IPS DF 6.9 (cell line): ENCODE measurements at places on chromosomes 3 and 15.

- DNase-seq: no peak
These were observed 87.3 kb downstream of the PEX5L start for GRCh38 chr3:179949412-179949811.

- DNase-seq: no peak
These were observed 3.9 kb upstream of the CCDC9B start for GRCh38 chr15:40344631-40345120.

- no peak for DNase-seq
These were observed 590.7 kb upstream of the SGO1 start for GRCh38 chr3:20776692-20777091.

DNA sequence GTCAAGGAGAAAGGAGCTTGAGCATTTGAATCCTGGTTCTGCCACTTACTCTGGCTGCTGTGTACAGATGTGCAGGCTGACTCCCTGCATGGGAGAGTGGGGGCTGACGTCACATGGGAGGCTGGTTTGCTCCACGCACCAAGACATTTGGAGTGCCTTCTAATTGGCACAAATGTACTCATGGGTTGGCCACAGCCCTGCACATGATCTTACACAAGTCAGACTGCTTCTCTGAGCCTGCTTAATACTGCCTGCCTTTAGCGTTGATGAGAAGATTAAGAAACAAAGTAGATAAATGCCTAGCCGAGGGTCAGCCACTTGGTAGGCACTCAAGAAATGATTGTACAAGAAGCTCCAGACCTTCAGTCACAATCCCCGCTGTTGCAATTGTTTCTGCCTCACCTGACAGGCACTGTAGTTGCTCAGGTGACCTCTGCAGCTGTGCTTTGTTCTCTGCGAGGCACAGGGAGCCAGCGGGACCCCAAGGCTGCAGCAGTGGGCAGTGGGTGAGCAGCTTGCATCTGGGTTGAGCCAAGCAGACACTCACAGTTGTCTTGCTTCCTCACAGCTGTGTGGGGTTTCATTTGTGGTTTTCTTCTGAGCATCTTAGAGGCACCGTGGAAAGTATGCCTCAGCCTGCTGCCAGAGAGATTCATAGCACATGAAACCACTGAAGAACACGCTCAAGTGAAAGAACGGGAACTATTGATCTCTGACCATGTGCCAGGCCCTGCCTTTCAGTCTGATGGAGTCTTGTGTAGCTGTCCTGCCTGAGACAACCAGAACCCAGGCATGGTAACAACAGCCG lies 33.1 kb downstream of the GRK7 start:
- DNase-seq: no peak

GRCh38 chr3:19399356-19399755 lies 251.0 kb downstream of the KCNH8 start:
- DNase-seq: no peak

GRCh38 chr15:67407786-67408185 lies 113.1 kb upstream of the C15orf61 start:
- no peak for DNase-seq

DNA sequence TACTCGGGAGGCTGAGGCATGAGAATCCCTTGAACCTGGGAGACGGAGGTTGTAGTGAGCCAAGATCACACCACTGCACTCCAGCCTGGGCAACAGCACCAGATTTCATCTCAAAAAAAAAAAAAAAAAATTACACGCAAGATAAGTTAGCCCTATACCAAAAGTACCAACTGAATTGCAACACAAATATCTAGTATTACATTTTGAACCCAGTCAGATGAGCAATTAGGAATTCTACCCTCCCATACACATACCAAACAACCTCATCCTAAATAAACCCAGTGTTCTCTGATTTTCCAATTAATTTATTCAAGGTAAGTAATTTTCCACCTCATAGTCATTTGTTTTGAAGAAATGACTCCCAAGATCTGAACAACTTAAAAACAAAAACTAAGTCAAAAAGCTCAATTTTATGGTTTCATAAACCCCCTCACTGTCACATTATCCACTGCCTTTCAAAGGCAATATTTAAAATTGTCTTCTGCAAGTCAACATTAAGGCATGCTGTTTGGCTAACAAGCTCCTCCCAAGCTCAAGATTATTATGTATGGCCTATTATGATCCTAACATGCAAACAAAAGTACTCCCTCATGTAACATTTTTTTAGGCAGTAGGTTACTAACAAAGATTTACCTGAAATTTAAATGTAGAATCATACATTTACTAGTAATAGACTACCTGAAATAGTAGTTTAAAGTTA lies 4.5 kb downstream of the RAF1 start:
- no peak for DNase-seq

- DNase-seq: no peak
These were observed 457.4 kb upstream of the AGTR1 start for GRCh38 chr3:148240351-148240750.

DNA sequence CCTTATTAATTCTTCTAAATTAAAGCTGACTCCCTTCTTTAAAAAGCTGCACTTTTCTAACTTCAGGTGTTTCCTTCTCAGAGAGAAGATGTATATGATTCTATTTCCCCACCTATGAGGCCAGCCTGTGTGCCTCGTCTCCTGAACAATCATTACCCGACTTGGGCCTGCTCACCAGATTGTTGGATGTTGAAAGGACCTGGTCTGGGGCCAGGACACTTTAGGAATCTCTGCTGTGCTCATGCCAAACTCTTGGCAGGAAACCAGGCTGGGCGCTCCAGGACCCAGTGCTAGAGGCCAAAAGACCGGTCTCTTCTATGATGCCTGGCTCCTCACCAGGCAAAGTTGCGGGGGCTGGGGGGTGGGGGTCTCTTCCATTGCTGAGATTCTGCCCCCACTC lies 16.9 kb upstream of the LRRC31 start:
- DNase-seq: no peak

- no peak for DNase-seq
These were observed 26.8 kb upstream of the KLHL25 start for GRCh38 chr15:85821545-85821944.

DNA sequence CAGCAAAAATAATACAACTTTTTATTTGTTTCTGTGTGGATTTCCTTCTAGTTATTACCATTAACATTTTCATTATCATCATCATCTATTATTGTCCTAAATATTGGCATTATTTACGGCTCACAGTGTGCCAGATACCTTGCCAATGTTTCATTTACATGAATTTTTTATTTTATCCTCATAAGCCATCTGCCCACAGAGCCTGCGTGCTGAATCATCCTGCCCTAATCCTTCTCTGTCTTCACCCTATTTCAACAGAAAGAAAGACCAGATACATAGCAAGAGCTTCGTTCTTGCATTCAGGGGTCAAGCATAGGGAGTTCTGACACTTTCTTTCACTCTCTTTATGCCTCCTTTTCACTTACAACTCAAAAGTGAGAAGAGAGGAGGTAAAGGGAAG lies 82.0 kb downstream of the KCNMB2 start:
- DNase-seq: no peak

- no peak for DNase-seq
These were observed 57.5 kb downstream of the HOMER2 start for GRCh38 chr15:82894971-82895520.

- no peak for DNase-seq
These were observed 66.5 kb downstream of the LEKR1 start for GRCh38 chr3:156892701-156893100.

DNA sequence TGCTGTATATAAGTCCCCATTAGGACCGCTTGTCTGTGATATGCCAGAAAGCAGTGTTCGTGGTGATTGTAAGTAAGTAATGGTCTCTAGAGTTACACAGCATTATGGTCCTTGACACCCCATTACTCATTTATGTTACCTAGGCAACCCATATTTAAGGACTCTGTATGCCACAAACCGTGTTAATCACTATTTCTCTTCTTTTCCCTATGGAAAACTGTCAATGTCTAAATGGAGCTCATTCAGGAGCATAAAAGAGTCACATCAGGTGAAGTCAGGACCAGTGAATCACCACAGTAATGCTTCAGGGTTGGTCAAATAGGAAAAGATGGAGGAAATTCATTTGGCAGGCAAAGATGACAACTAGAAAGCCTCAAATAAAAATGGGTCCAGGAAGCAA lies 146.6 kb upstream of the PEX5L start:
- no peak for DNase-seq

DNA sequence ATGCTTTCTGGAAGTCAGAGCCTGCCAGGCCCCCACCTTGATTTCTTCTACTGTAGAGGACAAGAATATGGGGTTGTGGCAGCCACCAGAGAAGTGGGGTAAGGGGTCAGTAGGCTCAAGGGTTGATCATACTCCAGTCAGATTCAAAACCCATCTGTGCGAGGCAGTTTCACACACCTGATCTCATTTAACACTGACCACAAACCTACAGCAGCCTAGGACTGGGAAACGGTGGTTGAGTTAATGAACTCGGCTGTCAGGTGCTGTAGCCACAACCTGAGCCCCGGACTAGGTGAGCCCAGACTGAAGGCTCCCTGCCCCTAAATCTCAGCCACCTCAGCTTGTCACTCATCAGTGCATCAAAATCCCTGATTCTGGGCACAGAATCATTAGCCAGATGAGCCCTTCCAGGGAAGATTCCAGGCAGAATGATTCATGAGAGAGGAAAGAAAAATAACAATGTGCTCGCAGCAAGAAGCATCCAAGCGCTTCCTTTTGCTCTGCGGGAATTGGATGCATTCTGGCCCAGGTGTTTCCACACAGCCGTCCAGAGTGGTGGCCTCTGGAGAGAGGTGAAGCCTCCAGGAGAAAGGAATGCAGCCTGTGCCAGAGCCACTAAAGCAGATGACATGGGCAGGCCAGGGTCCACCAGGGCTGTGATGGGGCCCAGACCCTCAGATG lies 102.1 kb downstream of the SRGAP3 start:
- no peak for DNase-seq
